ENCODE measurements at places on chromosomes 13 and 19.
A peak's percentile ranks its signal among the peaks of the same experiment; 100 is the strongest.

DNA sequence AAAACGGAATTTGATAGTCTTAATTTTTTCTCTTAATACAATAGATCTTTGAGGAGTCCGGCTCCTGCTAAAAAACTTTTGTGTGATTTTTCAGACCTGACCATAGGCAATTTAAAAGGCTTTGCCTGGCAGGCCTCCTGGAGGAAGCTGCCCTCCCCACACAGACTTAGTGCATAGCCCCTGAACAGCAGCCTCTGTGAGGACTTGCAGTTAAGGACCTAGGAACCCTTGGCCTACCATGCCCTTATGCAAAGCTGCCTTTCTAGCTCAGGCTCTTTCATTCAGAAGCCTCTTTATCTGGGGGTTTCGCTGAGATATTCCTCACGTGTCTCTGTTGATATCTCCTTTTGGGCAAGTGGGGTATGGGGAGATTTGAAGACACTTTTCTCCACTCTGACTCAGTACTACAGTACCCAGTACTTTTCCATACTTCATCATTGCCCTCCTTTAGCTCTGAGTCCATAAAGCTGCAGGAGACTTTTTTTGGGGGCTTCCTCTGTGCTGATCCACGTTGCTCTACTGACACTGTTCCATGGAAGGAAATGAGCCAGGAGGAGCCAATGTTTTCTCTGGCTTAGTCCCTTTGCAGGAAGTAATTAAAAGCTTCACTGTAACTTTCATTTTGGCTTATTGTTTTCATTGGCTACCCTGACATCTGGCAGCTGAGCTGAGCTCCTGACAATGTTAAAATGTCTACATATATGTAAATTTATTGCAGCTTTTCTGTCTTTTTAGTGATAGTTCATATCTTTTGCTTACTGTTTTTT is 283.1 kb downstream of the TDRD3 start:
- DNase-seq, result no peak

- DNase-seq, result peak; percentile 65
These were observed 1.6 kb upstream of the RAP2A start for GRCh38 chr13:97432232-97432916.

DNA sequence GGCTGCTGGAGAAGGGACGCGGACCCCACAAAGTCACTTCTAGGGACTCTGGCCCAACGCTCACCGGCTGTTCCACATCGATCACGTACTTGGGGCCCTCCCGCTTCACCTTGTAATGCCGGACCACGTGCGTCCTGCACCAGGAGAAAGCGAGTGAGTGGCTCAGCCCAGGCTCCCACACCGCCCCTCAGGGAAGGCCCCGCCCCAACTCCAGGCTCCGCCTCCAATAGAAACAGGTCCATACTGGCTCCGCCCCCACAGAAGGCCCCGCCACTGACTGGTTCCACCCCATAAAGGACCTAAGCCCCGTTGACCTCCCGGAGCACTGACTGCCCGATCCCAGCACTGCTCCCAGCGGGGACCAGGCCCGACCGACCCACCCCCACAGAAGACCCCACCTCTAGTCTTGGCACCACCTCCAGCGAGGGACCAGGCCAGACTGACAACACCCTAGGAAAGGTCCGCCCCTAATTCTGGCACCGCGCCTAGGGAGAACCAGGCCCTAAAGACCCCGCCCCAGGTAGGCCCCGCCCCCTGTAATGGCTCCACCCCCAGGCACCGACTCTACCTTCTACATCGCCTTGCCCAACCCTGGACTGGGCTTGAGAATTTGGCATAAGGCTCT is 11.3 kb downstream of the STAP2 start:
- peak; percentile 21 for DNase-seq

- DNase-seq, result no peak
These were observed 12.1 kb downstream of the KCNC3 start for GRCh38 chr19:50317115-50317514.

GRCh38 chr13:26051657-26052311 is at the start of gene SHISA2:
SHISA2 (minus strand) TSS chr13:26052016; CDS start chr13:26050975, 1,041 bp downstream.
- DNase-seq, result no peak

GRCh38 chr19:15538774-15539173 is 30.4 kb downstream of the CYP4F22 start:
- no peak for DNase-seq

- DNase-seq, result no peak
These were observed 12.0 kb downstream of the SLC7A9 start for GRCh38 chr19:32857584-32857983.

Measured in pons (tissue), 1 donor.